Transverse colon (tissue), 4 donors: ENCODE measurements at places on chromosomes 3 and 15.

- DNase-seq, result no peak
Measured at GRCh38 chr15:96093063-96093462, 237.4 kb upstream of the NR2F2 start.

GRCh38 chr3:177150218-177150916 lies 46.9 kb downstream of the TBL1XR1 start:
- no peak for DNase-seq

DNA sequence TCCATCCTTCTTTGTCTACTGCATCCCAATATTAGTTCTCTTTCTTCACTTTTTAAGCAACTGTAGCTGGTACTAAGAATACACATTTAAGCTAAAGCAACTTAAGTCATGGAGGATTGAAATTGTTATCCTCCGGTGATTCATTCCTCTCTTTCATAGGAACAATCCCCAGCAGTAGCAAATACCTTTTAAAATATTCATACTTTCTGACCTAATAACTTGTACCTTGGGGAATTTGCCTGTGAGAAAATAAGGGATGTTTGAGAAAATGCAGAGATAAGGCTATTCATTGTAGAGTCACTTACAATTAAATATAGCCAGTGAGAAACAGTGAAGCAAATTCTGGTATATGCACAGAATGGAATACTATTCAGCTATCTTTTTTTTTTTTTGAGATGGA lies 66.0 kb downstream of the VPS13C start:
- DNase-seq, result no peak

DNA sequence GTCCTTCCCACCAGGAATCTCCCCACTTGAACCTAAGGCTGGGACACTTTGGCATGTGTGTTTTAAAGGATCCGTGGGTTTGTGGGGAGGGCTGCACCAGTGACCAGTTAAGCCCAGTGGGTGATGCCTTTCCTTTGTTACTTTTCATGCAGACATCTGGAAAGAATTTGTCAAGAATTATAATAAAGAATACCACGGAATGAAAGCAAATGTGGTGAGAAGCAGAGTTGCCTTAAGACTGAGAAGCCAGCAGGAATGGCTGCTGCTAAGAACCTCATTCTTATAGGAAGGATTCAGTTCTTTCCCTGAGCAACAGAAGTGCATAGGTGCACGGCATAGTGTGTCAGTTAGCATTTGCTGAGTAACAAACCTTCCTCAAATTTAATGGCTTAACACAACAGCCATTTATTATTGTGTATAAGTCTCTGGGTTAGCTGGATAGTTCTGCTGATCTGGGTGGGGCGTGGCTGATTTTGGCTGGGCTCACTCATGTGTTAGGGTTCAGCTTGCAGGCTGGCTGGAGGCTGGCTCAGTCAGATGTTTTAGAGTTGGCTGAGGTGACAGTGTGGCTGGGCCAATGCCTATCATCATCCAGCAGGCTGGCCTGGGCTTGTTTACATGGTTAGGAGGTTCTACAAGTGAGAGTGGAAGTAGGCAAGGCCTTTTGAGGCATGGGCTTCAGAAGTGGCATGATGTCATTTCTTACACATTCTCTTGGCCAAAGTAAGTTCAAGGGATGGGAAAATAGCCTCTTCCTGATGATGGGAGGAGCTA lies 262.7 kb upstream of the CTDSPL start:
- DNase-seq, result no peak

- no peak for DNase-seq
Measured at GRCh38 chr3:29463304-29463703, 182.4 kb downstream of the RBMS3 start.

GRCh38 chr3:58751882-58752567 lies 85.5 kb upstream of the FAM3D start:
- DNase-seq, result no peak

GRCh38 chr3:14811684-14812083 lies 7.1 kb upstream of the FGD5 start:
- no peak for DNase-seq
